AG08395 (cell line): ENCODE measurements at places on chromosomes 16 and 17.
A peak's percentile ranks its signal among the peaks of the same experiment; 100 is the strongest.

- DNase-seq: no peak
These were observed 393.8 kb downstream of the XYLT1 start for GRCh38 chr16:17076818-17077498.

DNA sequence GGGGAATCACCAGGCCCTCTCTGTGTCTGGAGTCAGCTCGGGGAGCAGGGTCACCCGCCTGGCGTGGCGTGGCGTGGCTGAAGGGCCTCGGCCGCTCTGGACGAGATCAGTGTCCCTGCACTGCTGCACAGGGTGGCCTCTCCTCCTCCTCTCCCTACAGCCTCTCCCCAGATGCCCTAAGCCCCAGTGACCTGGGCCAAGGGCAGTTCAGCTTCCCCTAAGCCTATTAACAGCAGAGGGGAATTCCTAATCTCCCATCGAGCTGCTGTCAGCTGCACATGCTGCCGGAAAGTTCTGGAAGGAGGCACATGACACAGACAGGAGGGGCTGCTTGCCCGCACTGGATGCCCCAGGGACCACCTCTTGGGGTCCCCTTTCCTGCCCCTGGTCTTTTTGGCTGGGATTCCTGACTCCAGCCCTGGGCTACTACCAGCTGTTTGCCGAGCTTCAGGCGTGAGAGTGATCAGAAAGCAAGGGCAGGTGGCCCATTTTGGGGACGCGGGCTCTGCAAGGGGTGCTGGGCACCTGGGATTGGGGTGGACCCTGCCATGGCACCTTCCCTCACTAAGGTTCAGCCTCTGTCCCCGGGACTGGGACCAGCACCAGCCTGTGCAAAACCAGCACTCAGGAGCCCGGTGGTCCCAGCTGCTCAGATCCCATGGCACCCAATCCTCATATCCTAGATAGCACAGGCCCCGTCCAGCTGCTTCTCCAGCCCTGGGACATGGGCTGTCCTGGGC is 794 bp downstream of the PDE6G start:
- DNase-seq: no peak

DNA sequence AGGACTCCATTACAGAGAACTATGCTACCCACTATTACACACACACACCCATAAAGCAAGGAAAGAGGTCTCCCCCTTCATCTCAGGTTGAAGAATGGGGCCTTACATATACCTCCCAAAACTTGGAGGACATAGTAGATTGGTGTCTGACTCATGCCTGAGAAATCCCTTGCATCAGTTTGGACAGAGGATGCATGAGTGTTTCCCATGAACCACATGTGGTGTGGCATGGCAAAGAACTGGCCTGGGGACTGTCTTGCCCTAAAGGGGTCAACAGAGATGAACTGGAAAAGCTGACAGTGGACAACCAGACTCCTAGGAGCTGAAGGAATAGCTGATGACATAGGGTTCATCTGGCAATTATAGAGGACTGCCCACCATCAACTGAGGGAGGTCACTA is 54.0 kb downstream of the DYNLRB2 start:
- peak; percentile 31 for DNase-seq

- no peak for DNase-seq
These were observed 39.8 kb upstream of the KDM6B start for GRCh38 chr17:7794075-7794663.

DNA sequence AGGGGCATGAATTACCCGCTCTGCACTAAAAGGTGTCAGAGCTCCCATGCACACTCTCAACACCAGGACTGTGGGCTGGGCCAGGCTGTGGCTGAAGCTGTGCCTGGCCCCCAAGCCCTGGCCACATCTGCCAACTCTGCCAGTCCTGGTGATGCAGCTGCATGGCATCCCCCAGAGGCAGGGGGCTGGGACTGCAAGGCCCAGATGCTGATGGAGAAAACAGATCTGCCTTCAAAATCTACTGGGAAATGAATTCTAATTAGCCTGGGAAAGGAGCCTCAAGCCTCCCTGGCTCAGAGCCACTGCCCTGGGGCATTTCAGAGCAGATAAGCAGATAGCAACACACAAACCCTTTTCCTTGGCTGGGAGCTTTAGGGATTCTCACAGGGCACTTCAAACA is 3.4 kb downstream of the CHST6 start:
- no peak for DNase-seq

- DNase-seq: no peak
These were observed 31.3 kb downstream of the ASIC2 start for GRCh38 chr17:33261820-33262219.

DNA sequence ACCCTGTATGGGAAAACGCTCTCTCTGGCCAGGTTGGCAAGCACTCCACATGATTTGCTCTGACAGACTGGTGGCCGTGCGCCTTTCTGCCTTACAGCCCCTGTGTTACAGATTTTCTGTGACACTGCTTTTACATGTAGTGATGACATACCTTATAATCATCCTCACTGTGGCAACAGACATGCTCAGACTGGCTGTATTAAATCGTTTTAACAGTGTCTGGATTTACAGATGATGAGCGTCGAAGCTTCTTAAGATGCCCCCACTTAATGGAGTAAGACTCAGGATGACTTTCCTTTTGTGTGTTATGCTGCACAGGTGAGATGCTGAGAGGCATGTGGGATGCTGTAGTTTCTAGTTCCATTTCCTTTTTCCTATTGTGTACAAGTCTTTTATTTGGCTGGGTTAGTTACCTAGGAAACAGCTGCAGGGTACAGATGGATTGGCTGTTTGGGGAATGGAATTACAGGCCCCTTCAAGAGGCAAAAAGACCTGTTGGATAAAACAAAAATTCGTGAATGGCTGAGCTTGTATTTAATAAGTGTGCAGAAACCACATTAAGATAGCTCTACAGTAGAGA is 20.9 kb upstream of the VWA3A start:
- DNase-seq: no peak
